Cortex of kidney (tissue), 1 donor: ENCODE measurements at places on chromosomes 12 and 14.

DNA sequence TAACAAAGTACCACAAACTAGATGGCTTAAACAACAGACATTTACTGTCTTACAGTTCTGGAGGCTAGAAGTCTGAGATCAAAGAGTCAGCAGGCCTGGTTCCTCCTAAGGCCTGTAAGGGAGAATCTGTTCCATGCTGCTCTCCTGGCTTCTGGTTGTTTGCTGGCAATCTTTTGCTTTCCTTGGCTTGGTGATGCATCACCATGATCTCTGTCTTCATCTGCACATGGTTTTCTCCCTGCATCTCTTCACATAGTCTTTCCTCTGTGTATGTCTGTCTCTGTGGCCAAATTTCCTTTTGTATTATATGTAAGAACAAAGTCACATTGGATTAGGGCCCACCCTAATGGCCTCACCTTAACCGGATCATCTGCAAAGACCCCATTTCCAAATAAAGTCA lies 168.5 kb downstream of the CAPZA3 start:
- no peak for DNase-seq

- no peak for DNase-seq
Measured at GRCh38 chr14:101891471-101891870, 72.9 kb upstream of the DYNC1H1 start.

DNA sequence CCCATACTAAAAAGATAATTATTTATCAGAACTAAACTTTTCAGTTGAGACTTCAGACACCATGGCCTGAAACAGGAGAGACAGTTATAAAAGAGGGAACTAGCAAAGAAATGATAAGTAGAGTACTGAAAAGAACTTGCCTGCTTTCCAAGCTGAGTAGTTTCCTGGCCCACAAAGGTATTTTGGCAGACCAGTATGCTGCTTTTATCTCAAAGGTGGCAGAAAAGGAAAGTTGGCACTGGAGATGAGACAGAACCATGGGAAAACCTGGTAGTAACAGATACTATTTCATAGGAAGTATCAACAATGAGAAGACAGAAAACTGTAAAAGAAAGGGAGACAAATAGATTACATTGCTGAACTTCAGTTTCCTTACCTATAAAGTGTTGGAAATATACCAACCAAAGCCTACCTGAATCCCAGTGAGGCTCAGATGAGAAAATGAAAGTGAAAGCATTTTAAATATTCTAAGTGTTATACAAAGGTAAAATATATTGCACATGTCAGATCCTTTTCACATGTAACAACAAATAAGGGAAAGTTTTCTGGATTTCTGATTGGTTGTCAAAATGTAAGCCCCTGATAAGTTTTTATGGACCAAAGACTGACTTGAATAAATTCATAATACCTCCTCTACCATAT lies 155.3 kb upstream of the FSCB start:
- DNase-seq = no peak

- no peak for DNase-seq
Measured at GRCh38 chr14:32710231-32710671, 228.4 kb upstream of the NPAS3 start.

- no peak for DNase-seq
Measured at GRCh38 chr12:68589194-68589593, 21.5 kb upstream of the RAP1B start.

- peak; percentile 58 for DNase-seq
Measured at GRCh38 chr14:23153851-23154796, 29.3 kb downstream of the SLC7A8 start.

- no peak for DNase-seq
Measured at GRCh38 chr12:49604856-49605255, 583 bp downstream of the FAM186B start.
